GM10248 (cell line): ENCODE measurements at places on chromosomes 3 and 15.

DNA sequence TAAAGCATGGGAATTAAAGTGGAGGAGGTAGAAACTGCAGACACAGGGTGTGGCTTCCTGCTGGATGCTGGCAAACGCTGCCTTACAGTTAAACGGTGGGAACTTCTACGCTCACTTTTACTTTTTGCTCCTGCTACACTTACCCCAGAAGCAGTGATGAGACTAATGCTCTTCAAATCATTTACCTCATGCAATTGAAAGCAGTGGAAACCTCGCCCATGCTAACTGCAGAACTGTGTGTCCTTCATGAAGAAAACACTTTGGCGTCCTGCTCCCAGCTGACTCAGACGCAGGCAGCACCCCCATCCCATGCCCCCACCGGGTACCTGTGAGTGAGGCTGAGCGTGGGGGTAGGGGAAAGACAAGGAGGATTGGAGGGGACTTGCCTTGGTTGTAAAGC, 31.8 kb downstream of the UPK1B start:
- DNase-seq: no peak

- no peak for DNase-seq
These were observed 3.5 kb downstream of the SEMA3F start for GRCh38 chr3:50158530-50159146.

- no peak for DNase-seq
These were observed 35.6 kb upstream of the MUC4 start for GRCh38 chr3:195847055-195847950.

DNA sequence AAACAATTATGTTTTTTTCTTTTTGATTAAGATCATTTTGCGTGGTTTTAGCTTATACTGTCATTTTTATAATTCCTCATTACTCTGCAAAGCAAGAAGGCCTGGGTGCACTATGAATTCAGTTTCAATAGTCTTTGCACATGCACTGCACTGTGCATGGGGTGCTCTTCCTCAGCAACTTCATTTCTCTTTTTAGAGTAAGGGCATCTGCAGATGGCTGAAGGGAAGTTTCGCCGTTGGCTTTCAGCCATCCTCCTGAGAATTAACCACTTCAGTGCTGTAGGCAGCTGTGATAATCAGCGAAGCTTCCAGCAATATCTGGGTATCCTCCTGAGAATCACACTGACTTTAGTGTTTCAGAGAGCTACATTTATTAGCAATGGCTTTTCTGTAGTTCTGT, 284.8 kb downstream of the GBE1 start:
- DNase-seq: no peak

DNA sequence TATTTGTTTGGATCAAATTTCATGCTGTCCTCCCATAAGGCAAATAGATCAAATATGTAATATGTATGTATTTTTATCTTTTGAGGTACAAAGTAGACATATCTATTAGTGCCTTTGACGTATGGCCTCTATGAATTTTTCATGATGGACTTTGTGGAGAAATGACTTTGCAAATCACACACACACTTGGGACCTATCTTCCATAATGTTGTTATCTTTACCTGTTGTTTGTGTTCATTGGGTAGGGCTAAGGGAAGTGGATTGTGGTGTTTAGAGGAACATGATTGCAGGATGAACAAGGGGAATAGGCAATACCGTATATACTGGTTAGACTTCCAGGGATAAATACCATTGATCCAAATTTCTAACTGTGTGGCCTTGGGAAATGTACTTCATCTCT, 142.3 kb downstream of the GHSR start:
- no peak for DNase-seq

- peak; percentile 36 for DNase-seq
These were observed 10.5 kb upstream of the CCK start for GRCh38 chr3:42276141-42277132.

- DNase-seq: no peak
These were observed 25.3 kb downstream of the FOXL2 start for GRCh38 chr3:138921316-138922292.

DNA sequence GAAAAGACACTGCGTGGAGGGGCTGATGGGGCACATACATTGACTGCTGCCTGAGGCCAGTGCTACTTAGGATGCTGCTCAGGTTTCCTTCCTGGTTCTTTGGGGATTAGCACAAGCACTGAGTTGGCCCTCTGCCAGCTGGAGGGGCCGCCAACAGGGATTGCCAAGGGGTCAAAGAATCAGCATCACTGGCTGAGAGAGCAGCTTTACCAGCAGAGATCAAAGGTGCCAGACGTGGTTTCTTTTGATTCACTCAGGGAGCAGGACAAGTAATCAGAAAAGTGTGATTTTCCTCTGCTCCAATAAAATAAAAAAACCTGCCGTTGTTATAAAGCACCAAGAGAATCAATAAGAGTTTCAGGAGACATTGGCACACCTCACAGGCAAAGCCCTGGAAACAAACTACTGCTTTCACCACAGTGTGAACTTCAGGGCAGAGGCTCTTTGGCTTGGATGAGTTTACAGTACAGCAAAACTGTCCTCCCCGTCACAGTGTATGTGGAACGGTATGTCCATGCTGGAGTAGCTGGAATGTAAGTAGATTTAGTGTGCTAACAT, 45.8 kb upstream of the FSIP1 start:
- no peak for DNase-seq

DNA sequence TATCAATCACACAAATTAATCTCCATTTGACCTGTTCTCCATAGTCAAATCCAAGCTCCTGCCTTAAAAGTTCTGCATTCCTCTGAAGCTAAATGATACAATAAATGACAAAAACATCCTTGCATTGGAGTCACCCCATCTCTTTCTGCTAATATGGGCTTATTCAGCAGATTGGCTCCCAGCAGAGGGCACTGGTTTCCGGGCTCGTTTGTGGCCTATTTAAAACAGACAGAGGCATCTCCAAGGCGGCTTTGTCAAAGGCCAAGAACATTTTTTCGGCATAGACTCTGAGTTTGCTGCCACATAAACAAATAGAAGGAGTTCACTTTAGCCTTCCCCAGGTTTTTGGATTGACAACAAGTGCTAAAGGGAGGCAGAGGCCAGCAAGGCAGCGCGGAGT, 204.4 kb upstream of the RASGRP1 start:
- DNase-seq: no peak

DNA sequence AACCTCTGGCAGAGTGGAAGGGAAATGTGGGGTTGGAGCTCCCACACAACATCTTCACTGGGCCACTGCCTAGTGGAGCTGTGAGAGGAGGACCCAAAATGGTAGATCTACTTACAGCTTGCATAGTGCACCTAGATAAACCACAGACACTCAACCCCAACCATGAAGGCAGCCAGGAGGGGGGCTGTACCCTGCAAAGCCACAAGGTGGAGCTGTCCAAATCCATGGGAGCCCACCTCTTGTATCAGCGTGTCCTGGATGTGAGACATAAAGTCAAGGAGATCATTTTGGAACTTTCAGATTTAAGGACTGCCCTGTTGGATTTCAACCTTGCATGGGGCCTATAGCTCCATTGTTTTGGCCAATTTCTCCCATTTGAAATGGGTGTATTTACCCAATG, 20.9 kb downstream of the TP63 start:
- DNase-seq: no peak

- no peak for DNase-seq
These were observed 9.4 kb downstream of the IGSF11 start for GRCh38 chr3:119025171-119025795.

DNA sequence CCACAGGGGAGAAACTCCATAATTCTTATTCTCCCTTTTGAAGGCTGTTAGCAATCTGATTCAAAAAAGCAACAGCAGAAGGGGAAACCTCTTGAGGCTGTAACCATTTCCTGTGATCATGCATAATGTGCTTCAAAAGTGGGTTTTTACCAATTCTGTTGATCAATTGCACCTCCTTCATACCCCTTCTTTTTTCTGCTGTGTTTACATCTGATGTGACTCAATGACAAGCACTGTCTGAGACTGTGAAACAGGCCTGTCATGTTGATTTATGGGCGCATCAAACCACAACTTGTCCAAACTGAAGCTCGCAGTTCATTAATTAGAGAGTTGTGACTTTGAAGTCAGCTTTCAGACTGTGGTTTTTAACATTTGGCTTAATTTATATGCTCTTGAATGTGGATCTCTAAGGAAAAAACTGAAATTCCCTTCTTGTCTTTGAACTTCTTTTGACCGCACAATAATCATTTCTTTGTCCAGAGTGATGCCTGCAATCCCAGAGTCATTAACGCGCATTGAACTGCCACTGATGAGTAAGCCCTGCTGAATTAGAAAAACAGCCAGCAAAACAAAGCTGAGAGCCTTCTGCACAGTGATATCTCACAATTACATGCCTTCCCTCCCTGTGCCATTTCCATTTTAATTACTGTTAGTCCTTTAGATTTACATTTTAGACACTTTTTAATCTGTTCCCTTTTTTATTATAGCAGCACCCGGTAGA, 532.8 kb downstream of the FOXP1 start:
- no peak for DNase-seq

DNA sequence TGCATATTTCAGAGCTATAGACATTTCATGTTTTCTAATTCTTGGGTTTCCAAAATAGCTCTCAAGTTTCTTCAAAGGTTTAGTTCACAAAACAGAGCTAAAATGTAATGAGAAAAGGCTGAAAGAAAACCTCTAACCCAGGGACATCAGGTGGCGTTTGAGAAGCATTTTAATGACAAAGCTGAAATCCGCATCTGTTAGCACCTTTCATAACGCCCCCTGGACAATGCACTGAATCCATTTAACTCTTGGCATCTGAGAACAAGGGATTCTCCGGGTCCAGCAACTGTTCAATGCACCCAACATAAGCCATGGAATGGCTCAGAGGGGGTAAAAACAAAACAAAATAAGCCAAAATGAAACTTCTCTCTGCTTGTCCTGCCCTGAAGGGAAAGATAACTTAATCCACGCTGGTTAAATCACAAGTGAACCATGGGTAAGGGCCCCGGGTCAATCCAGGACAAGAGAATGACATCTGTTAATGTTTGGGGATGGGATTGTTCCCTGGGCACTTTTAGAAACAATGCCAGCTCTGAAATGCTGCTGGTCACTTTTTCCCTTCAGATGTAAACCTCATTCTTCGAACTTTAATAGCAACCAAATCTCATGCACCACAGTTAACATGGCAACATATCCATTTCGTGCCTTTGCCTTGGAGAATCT, 466.2 kb upstream of the ADAMTS9 start:
- no peak for DNase-seq

DNA sequence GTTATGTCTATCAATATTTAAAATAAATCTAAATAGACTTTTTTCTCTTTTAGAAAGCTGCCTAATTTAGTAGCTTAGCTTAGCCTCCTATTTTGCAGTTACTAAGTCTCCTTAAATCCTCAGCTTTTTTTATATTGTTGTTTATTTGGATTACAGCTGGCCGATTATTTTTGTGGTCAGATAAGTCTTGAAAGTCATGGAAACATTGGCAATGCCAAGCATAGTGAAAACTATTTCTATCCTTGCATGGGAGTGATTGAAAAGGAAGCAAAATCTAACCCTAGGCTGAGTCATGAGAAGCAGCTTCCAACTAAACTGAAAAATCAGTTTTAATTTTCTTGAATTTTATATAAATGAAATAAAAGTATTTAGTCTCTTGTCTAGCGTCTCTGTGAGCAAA, 1063.0 kb upstream of the GBE1 start:
- DNase-seq: no peak

- DNase-seq: no peak
These were observed 179.0 kb downstream of the P3H2 start for GRCh38 chr3:189941679-189942078.

GRCh38 chr15:86157606-86158293, 78.1 kb downstream of the AGBL1 start:
- no peak for DNase-seq

DNA sequence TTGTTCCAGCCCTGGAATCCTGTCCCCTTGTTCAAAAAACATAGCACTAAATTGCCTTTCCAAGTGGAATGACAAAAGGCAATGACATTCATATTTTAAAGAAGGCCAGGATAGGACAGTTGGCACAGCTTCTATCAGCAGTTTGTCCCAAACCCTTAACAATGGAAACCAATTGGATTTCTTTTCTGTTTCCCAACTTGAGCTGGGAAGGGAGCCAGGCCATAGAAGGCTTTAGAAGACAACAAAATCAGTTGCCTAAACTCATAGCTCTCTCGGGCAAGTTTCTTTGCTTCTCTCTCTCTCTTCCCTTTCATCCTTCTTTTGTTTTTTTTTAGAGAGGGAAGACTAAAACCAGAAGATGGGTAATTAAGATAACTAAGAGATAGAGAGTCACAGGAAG, 227.7 kb upstream of the TPRG1 start:
- DNase-seq: no peak

- DNase-seq: no peak
These were observed 781.1 kb downstream of the TUSC7 start for GRCh38 chr3:117490716-117491115.

DNA sequence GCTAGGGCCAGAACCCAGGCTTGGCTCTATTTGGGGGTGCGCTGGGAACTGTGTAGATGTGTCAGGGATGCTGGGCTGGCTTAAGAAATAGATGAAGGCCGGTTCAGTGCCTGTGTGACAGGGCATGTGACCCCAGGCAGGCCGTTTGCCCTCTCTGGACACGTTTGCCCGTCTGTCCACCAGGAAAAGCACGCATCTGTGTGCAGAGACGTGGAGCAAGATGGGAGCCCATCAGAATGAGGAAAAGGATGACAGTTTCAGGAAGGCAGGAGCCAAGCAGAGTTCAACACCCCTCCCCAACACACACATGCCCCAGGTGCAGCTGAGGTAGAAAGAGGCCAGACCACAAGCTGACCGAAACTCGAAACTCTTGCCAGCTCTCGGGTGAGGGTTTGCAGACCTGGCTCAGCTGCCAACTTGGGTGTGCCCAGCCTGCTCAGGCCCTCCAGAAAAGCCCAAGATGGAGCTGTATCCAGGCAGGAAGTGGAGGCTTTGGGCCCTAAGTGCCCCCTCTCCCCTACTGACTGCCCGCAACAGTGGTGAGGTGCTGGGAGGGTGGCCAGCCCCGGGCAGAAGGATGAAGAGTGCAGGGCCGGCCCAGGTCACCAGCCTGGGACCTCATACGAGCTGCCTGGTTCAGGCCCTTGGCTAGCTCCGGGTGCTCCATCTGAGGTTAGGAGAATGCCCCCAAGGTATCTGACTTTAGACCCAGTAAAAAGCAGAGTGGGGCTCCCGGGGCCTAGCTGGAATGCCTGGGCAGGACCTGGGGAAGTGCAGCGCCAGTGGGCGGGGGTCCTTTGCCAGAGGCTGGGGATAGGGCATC, 10.2 kb upstream of the MESP1 start:
- DNase-seq: no peak

DNA sequence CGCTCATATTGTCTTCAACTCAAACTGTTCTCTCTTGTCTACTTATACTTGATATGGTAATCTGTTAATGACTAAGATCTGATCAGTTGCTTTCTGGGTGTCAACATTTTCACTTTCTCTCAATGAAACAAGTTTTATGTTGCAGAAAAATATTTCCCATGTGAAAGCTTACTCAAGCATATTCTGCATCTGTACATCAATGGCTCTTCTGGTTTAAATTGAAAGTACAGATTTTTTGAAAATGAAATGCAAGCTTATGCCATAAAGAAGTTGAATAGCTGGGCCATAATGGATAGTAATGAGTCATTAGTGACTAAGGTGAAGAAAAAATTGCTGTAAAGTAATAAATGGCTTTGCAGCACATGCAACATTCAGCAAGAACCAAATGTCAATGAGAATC, 140.7 kb downstream of the BCHE start:
- no peak for DNase-seq

DNA sequence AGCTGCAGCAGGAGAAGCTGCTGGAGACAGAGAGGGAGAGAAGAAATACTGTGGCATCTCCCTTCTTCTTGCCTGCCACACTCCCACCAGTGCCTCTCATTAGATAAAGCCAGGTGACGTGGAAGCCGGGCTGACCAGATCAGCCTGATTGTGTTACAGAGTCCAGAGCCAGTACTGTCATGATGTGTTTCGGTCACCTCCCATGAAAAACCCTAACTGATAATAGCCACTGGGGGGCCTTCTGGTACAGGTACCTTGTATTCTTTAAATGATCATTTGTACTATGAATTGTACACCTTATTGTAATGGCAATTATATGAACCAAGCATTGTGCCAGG, 125.8 kb upstream of the TMEM108 start:
- DNase-seq: no peak
